ENCODE measurements at places on chromosomes 4 and X.

DNA sequence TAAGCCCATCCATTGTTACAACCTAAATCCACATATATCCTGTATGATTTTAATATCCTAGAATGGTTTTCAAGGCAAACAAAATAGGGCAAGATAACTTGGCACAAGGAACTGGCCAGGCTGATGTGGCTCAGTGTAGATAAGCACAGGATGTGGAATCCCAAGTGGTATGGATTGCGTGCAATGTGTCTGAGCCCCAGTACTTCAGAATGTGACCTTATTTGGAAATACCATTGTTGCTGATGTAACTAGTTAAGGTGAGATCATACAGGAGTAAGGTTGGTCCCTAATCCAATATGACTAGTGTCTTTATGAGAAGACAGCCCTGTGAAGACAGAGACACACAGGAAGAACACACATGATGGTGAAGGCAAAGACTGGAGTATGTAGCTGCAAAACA is 72.4 kb downstream of the IL21 start:
- no peak for DNase-seq

DNA sequence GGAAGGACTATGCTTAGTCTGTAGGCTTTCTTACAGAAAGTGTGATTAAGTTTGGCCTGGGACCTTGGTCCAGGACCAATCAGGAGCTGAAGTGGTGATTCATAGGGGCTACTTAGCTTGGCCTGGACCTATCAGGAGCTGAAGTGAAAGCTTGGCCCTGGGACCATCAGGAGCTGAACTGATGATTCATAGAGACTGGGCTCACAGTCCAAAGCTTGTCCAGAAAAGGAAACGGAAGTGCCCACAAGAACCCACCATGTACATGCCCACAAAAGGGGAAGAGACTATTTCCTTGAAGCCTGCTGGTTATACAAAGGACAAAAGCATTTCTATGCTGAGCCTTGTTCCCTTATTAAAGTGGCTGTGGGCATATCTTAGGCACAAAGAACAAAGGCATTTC is 12.6 kb downstream of the TENT5D start:
- no peak for DNase-seq

DNA sequence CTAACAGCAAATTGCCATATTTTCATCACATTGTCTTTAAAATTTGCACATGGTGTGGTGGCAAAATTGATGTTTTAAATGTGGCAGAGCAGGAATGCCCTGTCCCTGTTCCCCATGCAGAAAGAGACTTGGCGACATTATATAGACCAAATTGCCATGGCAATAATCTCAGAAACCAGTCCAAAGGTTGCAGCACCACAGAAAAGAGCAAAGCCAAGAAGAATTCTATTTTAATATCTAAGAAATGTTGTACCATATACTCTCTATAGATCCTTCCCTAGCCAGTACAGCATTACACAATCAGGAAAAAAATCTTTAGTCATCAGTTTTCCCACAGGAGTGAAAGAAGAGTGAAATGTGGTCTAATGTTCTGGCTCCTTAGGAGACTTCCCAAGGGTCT is 80.0 kb downstream of the UGT2B28 start:
- DNase-seq, result no peak

GRCh38 chr4:13615161-13615560 is 12.4 kb downstream of the BOD1L1 start:
- no peak for DNase-seq

DNA sequence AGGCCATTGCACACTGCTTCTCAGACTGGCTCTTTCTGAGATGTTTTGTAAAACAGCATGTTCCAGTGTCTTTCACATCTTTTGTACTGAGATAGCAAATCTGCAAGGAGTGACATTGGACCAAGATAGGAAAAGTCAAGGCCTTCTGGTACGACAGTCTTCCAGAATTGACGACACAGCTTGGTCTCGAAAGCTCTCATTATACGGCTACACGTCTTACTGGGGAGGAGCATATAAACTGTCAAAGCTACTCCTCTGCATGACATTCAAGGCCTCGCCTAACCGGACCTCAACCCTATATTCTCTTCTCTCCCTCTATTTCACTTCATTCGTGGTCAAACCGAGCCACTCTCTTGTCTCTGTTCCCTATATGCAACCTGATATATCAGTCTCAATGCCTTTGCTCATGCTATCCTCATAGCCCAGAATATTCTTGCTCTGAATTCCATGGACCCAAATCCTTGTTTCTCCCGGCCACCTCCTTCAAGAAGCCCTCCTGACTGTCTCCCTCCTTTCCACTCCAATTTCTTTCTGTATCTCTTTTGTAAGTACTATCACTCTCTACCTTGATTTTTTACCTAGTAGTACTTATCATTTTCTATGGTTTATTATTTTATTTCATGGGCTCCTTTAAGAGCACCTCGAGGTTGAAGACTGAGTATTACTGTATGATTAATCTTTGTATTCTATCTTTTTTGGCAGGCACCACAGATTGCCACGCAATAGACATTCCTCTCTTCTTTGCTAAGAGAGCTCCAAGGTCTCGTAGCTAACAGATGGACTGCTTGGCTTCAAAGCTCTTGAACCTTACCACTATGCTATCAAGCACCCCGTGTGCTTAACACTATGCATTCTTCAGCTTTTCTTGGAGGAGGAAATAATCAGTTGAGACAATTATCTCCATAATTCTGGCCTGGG is 35.1 kb downstream of the RBM47 start:
- no peak for DNase-seq

- no peak for DNase-seq
Observed at GRCh38 chrX:24380262-24381187, 20.1 kb downstream of the SUPT20HL1 start.

Measured in D721Med (cell line).